OCI-LY7 (cell line): ENCODE measurements at places on chromosomes 11 and 22.

DNA sequence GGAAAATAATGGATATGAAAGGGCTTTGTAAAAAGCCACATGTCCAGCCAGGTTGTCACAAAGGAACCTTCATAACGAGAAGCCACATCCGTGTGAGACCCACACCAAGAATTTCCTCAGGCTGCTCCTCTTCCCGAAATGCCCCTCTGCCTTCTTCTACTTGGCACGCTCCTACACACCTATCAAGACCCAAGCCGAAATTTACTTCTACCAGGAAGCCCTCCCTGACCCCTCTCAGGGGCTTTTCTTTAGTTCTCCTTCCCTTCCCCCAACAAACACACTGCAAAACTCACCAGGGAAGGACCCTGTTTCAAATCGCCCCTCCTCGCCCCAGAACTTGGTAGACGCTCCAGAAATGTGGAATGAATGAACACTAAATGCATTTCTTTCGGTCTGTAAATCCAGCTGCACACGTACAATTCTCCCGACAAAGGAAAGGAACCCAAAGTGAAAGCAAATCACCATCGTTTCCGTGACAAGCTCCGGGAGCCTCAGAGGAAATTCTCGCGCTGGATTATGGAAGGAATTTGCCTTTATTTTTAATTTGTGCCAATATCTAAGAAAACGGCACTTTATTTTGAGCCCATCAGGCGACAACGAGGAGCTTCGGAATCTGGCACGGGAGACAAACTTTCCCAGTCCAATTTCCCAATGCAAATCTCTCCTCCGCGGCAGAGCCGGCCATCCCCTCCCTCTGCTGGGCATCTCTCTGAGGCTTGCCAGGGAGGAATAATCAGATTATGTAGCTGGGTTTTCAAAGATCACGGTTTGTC, 13.2 kb upstream of the SHISAL1 start:
- no peak for DNase-seq

DNA sequence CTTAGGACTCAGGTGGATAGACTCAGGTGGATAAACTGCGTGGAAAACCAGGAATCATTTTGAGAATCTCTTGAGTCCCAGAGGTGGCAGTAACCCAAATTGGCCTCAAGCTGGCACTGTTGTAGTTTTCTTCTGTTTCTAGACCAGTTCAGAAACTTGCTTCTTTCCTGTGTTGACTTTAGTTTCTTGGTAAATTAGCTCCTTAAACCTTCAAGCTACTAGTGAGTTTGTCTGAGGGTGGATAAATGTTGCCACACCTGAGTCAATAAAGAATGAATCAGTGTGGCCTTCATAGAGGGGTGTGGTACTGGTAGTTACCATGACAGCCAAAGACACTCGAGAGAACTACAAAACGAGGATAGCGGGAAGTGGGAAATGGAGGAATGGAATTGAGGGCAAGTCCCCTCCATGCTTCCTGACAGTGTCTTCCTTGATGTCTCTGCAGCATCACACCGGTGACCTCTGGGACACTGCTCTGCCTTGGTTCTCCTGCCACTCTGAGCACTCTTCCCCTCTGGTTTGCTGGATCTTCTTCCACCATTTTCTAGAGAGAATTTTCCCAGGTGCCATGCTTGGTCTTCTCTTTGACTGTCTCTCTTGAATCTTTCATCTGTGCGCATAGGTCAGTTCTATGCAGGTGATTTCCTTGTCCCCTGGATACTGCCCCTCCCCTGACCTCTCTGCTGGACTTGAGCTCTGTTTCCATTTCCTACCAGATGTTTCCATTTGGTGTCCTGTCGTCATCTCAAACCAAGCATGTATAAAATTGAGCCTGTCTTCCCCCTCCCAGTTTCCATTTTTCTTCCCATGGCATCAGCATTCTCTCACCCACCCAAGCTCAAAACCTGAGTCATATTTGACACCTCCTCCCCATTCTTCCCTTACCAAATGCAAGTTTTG, 7.2 kb downstream of the POLD4 start:
- DNase-seq = peak; percentile 66

- DNase-seq = no peak
Measured at GRCh38 chr11:64312947-64313346, 4.4 kb downstream of the TRMT112 start.

DNA sequence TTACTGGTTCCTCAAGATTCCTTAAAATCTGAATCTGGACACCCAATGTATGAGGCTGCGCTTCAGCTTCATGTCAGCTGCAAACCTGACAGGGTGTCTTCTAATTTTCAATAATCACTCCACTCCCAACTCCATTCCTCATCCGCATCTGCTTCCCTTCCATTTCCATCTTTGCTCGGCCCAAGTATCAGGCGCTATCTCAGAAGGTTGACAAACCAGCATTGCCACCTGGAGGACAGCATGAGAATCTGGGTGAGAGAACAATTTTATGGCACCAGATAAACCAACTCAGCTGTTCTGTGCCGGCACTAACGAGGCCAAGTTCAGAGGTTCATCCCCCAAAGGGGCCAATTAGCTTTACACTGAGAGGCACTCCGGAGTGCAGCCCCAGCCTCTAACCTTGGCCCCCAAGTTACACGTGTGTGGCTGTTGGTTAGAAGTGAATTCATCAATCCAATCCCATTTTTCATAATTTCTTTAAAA, 79.1 kb upstream of the LMO2 start:
- peak; percentile 43 for DNase-seq

DNA sequence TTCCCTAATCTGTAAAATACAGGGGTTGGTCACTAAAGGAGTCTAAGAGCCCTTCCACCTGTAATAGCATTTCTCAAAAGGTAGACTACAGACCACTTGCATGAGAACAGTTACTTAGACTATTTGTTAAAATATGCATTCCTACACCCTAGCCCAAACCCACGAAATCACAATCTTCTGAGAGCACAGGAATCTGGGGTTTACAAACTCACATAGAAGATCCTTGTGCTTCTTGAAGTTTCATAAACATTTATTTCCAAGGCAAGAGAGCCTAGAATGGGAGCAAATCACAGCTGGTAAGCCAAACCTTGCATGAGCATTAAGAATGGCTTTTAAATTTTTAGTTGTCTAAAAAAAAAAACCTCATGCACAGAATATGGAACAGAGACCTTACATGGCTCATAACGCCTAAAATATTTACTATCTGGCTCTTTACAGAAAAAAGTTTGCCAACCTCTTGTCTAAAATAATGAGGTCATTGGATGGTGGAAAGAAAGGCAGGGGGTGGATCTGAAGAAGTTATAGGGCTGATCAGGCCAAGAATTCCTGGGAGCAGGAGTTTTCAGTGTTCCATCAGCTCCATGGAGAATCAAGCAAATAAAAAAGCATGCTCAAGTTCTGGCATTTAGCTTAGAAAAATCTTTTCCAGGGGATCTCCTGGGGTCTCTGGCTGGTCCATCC, 133.4 kb downstream of the CCDC34 start:
- no peak for DNase-seq

- DNase-seq = no peak
Measured at GRCh38 chr11:32527261-32528175, 56.1 kb upstream of the EIF3M start.

DNA sequence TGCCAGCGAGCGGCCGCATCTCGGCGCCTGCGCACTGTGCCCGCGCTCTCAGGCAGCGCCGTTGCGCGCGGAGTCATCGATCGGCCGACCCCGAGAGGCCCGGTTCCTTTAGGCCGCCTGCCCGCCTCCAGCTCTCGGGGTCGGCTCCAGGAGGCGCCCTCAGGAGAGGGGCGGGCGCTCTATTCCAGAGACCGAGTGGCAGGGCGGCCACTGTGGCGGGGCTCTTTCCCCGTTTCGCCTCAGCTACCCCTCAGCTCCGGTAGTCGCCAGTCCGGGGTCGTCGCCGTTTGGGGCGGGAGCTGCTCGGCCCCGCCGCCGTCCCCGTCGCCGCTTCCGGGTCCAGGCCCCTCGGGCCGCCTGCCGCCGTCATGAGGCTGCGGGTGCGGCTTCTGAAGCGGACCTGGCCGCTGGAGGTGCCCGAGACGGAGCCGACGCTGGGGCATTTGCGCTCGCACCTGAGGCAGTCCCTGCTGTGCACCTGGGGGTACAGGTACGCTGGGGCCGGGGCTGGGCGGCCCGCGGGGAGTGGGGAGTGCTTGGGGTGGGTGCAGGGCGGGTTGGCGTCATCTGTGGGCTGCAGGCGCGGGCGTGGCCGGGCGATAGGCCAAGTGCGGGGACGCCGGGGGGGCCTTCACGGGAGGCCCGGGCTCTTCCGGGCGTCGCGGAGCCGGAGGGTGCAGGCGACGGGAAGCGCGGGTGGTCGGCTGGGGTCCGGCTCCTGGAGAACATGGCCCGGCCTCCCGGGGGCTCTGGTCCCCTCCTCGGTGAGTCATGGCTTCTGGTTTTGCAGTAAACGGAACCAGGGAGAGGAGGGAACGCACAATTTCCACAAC, at the start of gene FBXO7:
TSS of gene FBXO7 (plus strand) at position 177 of the 833 bp plus-strand sequence. CDS start at position 369, 192 bp downstream.
- DNase-seq = peak; percentile 90

GRCh38 chr11:119730789-119731386, 1.9 kb upstream of the NECTIN1 start:
- no peak for DNase-seq

GRCh38 chr11:95705485-95706124, 84.0 kb downstream of the FAM76B start:
- peak; percentile 76 for DNase-seq

DNA sequence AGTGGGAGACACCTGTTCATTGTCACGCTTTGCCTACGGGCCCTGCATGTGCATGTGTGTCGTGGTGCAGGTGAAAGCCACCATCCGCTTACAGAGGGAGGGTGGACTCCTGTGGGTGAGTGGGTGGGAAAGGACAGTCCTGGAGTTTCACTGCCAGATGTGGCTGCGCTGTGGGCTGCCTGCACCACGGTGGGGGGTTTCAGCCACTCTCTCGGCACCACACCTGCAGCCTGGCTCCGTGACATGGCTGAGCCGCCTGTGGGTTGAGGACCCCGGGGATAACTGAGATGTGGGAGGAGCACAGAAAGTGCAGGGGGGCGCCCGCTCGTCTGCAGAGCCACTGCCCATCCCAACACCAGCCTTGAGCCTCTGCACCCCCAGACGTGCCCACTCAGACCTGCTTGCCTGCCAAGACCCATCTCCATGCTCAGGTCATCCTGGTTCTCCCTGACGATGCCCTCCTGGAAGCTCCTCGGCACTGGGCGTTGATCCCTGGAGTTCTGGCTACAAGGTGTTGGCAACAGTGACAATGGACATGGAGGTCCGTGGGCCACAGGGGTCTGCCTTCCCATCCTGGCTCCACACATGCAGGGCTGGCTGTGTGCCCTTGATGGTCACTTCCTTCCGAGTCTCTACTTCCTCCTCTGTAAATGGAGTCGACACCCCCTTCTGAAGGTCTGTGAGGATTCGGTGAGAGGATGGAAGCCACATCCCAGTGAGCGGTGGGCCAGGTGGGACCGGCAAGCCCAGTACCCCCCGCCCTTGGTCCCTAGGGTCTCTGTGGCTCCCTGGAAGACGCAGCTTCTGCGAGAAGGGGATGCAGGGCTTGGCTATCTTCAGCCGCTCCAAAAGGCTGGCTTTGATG, 1007.0 kb downstream of the BRD1 start:
- no peak for DNase-seq

DNA sequence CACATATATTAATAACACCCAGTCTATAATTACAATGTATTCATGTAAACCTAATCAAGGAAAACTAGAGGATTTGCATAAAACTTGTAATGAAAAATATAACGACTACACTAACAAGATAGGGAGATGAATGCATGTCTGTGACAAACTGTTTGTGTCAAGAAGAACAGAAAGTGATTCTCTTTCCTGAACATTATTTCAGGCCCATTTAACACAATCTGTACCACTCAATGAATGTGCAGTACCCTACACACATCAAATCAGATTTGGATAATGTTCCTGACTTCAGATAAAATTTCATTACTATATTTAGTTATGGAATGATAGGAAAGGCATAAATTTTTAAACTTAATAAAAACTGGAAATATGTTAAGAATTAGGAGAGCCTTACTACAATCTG, 93.1 kb downstream of the CADM1 start:
- DNase-seq = no peak

GRCh38 chr11:78985663-78986062, 411.0 kb upstream of the NARS2 start:
- no peak for DNase-seq

- no peak for DNase-seq
Measured at GRCh38 chr11:17607591-17608570, 60.8 kb downstream of the OTOG start.

DNA sequence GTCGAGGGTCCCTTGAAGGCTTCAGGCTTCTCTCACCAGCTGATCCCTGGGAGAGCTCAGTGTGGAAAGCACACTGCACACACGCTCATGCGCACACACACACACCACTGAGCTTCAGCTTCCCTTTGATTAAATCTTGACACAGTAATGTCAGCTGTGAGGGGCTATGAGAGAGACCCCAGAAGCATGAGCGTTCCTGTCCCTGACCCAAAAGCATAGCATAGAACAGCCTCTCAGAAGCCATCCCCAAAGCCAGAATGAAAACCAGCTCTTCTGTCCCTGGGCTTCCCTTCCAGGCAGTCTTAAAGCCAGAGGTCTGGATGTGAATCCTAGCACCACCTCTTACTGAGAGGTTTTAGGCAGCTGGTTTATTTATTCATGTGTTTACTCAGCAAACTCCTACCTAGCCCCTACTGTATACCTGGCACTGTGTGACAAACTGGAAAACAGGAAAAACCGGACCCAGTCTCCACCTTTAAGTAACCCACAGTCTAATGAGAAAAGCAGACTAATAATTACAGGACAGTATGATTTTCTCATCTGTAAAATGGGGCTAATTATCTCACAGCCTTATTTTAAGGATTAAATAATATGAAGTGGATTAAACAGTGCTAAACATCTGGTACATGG, 15.9 kb downstream of the GALNT18 start:
- no peak for DNase-seq

DNA sequence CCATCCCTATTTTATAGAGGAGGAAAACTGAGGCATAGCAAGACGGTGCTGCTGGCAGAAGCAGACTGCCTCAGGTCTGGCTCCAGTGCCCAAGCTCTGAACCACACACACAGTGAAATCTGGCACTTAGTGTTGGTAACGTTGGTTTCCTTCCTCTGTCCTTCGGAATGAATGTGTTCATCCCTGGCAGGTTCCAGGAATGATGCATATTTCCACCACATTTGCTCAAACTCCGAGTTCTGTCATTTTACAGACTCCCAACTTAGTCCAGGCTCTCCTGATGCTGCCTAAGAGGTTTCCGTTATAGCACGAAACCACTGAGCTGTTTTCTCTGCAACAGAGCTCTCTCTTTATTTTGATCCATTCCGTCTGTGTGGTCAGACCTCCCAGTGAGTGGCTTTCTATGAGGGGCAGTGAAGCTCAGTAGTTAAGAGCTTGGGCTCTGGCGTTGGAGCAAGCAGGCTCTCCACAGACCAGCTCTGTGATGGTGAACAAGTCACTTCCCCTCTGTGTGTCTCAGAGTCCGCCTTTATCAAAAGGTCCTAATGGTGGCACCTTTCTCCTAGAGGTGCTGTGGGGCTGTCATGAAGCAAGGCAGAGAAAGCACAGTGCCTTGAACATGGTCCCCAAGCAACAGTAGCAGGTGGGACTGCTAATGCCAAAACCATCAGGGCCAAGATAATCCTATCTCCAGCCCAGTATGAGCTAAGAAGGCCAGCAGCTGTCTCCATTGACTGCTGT, 200.3 kb downstream of the MYO18B start:
- no peak for DNase-seq

DNA sequence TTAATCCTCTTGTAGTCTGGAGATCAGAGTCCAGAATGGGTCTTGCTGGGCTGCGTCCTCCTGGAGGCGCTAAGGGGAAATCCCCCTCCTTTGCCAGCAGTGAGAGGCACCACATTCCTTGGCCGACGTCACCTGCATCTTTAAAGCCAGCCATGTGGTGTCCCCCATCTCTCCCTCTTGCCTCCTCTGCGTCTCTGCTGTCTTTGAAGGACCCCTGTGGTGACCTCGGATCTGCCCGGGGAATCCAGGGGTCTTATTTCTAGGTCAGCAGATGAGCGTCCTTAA, 27.2 kb upstream of the PARVB start:
- DNase-seq = no peak
